Pons (tissue), 1 donor: ENCODE measurements at places on chromosomes 5 and 9.
A peak's percentile ranks its signal among the peaks of the same experiment; 100 is the strongest.

- DNase-seq: no peak
Measured at GRCh38 chr5:132102101-132102701, 28.6 kb downstream of the CSF2 start.

DNA sequence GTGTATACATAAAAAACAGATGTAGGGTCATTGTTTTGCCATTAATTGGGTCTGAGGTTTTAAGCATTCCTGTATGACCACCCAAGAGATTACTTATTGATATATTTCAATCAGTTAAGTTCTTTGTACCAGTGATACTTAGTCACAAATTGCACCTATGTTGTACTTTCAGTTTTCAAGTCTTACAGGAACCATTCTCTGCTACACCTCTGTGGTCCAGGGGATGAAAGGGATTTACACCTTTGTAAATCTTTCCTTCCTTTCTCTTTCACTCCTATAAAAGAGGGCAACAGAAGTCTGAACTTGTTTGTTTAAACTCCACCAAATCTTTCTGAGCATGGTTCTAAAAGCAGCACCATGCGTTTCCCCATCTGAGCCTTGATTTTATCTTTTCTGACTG, 86.1 kb downstream of the DEPDC1B start:
- no peak for DNase-seq

GRCh38 chr9:137301081-137301947, 757 bp downstream of the NRARP start:
- DNase-seq: no peak

DNA sequence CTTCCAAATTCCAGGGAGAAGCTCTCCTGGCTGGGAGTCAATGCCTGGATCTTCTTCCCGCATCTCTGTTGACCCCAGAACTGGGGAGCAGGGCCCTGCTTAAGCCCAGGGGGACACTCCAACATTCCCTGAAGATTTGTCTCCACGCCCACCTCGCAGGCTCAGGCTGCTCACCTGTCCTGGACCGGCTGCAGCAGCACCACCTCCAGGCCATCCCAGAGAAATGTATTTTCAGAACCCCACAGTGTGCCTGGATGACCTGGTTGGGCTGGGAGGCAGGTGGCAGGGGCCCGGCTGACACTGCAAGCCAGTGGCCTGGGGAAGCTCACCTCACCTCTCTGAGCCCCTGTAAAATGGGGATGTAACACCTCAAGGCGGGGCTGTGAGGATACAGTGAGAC, 27.1 kb upstream of the ZBTB43 start:
- no peak for DNase-seq

GRCh38 chr9:130158001-130158400, 14.2 kb upstream of the NCS1 start:
- DNase-seq: no peak

DNA sequence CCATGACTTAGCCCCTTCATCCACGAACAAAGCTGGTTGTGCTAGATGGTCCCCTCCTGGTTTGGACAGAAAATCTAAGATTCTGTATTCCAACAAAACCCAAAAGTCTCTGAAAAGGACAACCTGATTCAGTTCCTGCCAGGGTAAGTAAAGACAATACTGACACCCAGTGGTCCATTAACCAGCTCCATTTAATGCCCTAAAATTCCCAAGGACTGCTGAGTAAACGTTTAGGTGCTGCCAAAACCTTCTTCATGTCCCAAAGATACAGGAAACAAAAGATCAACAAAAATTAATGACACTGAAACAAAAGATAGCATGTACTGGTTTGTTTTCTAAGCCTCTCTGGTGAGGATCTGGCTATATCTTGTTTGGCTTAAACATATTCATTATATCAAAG, 25.3 kb upstream of the PPP1R2B start:
- peak; percentile 80 for DNase-seq

DNA sequence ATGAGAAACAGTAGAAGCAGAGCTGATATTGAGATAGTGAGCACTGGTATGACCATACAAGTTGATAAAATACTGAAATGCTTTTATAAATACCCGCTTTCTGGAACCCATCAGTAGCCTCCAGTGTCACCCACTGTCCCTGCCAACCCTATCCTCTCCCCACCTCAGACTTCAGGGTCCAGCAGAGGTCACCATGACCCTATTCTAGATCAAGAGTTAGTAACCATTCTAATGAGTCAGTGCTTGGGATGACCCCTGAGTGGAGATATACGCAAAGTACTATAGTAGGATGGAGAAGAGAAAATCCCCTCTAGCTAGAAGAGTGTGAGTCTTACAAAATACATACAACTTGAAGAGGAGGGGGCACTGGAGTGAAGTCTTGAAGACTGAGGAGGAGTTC, 297.9 kb upstream of the BRINP1 start:
- DNase-seq: peak; percentile 38

DNA sequence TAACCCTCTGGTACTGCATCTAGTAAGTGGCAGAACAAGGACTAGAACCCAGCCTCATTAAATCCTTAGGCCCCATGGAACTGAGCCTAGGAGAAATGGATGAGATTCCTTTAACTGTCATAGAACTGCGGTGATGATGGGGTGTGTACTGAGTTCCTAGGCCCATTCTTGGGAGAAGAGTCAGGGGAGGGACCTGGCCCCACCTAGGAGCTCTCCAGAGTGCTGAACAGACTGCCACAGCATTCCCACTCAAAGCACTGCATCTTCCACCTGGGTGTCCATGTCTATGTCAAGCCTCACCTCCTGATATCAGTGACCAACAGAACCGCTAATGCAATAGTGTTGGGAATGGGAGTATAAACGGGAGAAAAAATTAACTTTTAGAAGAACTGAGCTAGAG, 36.6 kb downstream of the TTLL11 start:
- no peak for DNase-seq

DNA sequence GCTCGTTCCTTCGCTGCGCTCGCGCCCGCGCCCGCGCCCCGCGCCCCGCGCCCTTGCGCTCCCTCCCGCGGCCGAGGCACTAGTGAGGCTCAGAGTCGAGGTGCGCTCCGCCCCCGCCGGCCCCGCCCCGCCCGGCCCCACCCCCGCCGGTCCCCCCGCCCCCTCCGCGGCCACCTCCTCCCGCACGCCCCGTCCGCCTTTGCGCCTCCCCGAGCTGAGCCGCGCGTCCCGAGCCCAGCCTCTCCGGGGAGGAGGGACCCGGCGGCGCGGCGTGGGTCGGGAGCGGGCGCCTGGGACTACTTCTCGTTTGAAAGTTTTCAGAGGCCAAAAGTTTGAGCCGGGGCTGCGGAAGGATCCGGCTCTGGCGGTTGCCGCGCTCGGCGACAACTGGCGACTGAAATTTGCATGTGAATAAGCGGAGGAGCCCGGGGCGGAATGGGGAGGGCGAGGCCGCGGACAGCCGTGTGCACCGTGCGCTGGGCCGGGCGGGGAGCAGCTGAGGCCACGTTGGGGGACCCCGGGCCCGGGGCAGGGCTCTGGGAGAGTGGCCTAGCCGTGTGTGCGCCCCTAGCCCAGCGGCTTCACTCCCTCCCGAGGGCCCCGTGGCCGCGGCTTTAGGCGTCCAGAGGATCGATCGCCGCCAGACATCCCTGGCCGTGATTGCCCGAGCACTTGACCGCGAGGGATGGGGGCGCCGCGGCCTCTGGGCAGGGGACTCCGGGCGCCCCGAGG, at the start of gene NOTCH1:
NOTCH1 (minus strand) TSS at position 84 of the 732 bp plus-strand sequence. CDS start 262 bp downstream, outside the sequence.
- DNase-seq: peak; percentile 81

DNA sequence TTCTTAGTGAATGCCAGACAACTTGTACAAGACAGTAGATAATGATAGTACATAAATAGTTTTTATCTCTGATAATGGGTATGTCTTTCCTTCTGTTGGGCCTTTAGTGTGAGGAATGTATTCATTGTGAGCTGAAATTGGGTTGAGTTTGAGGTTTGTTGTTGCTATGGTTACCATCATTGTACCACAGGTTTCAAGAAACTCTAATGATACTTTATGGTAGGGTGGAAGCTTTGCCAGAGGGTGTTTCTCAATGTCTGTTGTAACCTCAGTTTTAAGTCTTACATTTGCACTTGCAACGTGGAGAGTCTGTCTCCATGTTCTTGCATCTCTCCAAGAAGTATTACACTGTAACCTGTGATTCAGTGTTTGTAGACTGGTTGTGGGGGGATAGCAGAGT, 1550.1 kb downstream of the MAT2B start:
- DNase-seq: no peak

DNA sequence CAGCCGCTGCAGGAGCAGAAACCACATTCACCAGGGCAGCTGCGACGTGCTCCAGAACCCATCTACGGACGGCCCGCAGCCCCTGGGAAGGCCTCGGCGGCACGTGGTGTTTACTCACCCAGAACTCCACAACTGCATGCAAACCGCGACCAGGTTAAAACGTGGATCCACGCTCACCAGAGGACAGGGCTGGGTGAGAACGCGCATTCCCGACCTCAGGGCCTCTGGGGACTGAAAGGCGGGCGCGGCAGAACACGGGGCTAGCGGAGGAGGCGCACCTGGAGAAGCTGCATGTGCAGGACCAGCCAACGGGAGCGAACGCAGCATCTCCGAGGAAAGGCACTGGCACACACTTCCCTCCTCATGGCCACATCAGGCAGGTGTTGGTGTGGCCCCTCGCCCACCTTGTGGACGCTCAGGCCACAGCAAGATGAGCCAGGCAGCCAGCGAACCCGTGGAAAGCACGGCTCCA, 24.0 kb upstream of the CAMSAP1 start:
- no peak for DNase-seq

GRCh38 chr5:117463881-117464570, 889.4 kb upstream of the SEMA6A start:
- no peak for DNase-seq

GRCh38 chr9:89425024-89425805, 72.7 kb downstream of the SEMA4D start:
- DNase-seq: no peak

GRCh38 chr9:121949766-121950165, 143.3 kb downstream of the TTLL11 start:
- no peak for DNase-seq

- no peak for DNase-seq
Measured at GRCh38 chr5:136054142-136055019, 25.6 kb downstream of the TGFBI start.

DNA sequence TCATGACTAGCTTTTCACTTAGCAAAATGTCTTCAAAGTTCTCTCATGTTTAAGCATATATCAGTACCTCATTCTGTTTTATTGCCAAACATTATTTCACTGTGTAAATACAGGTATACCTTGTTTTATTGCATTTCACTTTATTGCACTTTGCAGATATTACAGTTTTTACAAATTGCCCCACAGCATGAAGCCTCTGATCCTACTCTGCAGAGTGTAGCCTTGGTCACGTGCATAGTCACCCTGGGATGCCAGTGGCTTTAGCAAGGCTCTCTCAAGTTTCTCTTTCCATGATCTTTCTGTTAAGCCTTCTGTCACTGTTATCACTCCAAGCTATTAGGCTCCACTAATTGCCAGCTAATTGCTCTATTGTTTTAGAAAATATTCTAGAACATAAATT, 182.2 kb upstream of the GRIA1 start:
- DNase-seq: no peak

DNA sequence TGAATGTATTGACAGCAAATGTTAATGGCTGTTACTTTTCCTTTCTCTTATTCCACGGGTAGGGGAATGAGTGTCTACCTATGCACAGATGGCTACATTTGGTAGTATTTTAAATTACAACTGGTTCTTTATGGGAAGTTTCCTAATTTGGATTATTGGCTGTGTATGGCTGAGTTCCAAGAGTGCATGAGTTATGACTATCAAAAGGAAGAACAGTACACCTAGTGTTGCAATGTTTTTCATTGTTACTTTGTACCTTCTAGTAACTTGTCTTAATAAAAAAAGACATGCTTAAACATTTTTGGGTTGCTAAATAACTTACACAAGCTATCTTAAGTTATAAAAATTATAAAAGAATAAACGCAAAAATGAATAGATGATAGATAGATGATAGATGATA, 35.8 kb upstream of the MAMDC2 start:
- no peak for DNase-seq

DNA sequence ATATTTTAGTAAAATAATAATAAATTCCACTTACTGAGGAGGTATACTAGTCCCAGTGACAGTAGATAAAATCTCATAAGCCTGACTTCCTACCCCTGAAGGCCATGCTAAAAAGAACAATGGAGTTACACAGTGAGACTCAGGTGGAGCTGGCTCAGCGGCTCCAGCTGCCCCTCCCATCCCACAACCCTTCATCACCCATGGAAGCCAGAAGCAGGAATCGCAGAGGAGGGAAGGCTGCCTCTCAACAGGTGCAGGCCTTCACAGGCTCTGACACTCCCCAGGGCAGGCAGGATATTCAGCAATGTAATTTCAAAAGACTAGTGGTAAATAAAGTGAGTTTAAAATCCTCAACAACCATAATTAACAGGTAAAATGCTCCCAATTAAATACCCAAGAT, 67.5 kb downstream of the FANCC start:
- no peak for DNase-seq

DNA sequence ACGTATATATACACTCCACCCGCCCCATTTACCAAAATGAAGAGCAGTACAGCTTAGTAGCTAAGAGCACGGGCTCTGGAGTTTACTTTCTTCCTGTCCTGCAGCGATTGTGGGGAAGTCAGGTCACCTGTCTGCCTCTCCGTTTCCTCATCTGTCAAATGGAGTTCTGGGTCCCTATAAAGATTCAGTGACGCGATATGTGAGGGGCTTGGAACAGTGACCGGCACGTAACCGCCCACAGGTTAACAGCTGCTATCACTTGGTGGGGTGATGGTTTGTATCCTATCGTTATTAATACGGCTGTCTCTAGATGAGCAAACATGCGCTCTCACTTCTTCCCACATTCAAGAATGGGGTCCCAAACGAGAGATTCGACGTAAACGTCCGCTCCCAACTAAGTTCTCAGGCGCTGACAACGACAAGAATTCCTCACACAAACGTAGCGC, 426 bp downstream of the FAM114A2 start:
- peak; percentile 24 for DNase-seq

DNA sequence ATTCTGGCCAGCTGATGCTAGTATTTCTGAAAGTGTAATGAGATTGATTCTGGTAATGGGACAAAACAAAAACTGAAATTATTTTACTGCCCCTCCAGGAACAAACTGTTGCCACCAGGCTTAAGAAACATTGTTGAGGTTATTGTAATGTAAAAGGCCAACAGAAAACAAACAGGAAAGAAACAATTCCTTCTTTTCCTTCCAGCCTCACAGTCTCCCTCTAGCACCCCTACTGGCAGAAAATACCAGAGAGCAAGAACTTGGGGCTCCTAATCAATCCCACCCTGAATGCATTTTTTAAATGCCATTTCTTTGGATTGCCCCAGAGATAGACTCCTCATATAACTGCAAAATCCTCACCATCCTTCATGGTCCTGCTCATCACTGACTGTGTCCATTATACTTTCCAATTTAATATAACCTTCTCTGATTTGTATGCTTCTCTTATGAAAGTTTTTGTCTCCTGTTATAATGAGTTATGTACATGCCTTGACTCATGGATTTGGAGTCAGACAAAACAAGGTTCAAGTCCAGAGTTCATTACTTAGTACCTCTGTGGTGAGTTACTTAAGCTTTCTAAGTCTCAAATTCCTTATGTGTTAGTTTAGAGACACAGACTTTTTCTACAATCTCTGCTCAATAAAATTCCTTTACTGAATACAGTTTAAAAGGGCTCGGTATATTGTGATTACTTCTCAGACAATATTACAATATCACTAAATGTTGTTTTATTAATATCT, 157.9 kb upstream of the FBN2 start:
- no peak for DNase-seq

- no peak for DNase-seq
Measured at GRCh38 chr5:35533156-35533555, 84.5 kb upstream of the SPEF2 start.
